ENCODE measurements at places on chromosomes 13 and 19.

DNA sequence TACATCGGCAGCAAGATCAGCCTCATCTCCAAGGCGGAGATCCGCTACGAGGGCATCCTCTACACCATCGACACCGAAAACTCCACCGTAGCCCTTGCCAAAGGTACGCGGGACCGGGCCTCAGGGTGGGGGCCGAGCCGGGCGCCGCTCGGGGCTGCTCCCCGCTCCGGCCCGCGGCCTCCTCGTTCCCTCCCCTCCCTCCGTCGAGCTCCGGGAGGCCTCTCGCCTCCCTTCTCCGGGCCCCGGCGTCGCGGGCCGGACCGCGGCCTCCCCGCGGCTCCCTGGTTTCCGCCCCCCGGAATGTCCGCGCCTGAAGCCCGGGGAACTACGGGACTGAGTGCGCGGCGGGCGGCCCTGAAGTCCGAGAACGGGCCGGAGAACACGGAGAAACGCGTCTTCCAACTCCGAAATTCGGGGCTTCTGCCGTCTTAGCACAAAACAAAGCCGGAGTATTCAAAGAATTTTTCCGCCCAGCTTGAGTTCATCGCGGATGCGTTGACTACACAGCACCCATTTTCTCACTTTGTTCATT, 423 bp downstream of the LSM14A start:
- no peak for DNase-seq

- no peak for DNase-seq
Observed at GRCh38 chr19:2171349-2172145, 7.8 kb downstream of the DOT1L start.

- no peak for DNase-seq
Observed at GRCh38 chr13:80055847-80056246, 285.1 kb downstream of the SPRY2 start.

DNA sequence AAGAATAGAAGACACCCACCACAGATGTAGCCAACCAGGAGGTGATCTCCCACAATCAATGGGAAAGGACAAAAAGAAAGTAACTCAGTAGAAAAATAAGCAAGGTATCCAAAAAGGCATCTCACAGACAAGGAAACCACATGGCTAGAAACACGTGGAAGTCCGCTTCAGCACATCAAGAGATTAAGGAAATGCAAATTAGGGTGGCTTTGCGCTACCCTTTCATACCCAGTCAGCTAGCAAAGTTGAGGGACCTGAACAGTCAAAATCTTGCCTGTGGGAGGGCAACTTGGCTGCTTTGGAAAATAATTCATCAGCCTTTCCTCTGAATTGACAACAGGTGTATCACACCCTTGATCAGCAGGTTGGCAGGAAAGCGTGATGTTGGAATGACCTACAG, 11.6 kb upstream of the UQCR11 start:
- DNase-seq: no peak

GRCh38 chr13:80547885-80548825, 207.2 kb upstream of the SPRY2 start:
- no peak for DNase-seq

GRCh38 chr19:37346091-37346490, 24.8 kb upstream of the ZNF527 start:
- no peak for DNase-seq

DNA sequence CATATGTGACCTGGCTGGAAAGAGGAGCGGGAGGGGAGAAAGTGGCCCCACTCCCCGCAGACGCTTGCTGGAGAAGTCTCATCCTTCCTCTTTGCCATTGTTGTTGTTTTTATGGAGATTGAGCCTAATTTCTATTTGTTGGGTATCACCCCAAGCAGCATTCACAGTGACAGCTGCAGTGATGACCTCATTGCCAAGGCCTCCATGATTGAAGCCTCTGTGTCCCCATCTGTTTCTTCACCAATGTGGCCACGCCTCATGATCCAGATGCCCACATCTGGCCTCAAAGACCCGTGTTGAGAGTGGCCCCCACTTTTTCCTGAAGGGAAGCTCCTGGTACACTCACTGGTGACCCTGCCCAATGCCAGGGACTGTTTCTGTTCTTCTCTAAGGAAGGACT, 154.2 kb downstream of the SLC7A1 start:
- DNase-seq: no peak

DNA sequence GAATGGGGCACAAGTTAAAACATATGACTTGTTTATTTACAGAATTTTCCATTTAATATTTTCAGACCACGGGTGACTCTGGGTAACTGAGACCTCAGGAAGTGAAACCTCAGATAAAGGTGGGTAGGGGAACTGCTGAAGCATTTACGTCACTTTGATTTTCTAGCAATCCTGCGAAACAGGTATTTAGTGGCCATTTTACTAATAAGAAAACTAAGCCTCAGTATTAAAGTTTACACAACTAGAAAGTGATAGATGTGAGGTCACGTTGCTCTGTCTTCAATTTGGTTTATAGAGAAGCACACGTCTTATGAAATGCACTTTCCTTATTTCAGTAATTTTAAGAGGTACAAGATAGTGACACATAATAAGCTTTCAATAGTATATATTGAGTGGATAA, 402.8 kb downstream of the FGF9 start:
- no peak for DNase-seq

DNA sequence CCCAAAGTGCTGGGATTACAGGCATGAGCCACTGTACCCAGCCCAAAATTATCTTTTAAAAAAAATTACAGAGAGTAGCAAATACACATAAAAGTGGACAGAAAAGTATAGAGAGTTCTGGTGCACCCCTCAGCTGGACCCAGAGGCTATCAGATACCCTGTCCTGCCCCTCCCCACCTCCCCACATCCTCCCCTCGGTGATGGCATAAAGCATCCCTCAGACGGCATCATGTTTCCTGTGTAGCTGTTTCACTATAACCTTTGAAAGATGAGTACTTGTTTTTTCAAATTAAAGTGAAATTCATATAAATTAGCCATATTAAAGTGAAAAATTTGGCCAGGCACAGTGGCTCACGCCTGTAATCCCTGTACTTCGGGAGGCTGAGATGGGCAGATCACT, 20.1 kb downstream of the SLC27A1 start:
- DNase-seq: no peak

DNA sequence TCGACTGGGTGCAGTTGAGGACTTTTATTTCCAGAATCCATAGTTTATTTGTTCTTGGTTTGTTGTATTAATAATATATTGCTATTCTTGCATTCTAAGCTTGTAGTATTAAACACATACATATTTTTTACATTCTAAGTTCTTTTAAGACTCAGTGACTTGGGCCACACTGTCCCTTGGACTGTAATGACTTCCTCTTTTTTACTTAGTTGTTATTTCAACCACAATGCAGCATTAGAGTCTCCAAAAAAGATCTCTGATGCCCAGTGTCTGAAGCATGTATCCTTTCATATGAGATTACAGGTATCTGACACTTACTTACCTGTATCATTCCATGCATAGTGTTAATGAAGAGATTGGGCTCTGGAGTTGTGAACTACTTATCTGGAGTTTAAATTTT, 864.9 kb upstream of the PCDH20 start:
- no peak for DNase-seq

DNA sequence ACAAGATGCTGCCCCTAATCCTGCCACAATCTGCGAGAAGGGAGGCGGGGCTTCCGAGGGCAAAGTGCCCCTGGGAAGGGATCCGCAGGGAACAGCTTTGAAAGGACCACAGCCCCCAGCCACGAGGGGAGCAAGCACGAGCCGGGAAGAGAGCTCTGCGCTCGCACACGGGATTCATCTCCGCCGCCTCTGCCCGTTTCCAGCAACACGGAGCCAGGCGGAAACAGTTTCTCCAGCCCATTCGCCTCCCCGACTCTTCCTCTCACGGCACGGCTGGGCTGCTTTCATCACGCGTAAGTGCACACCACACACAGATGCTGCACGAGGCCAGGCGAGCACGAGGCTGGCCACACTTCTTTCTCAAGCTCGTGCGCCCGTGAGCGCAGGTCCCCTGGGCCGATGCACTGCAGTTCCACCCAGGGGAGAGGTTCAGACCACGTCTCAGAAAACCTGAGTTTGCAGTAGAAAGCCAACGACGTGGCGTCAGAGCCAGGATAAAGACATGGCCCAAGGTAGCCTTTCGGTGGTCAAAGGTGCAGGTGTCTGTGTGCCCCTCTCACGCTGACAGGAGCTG, 33.6 kb downstream of the NAXD start:
- DNase-seq: no peak

DNA sequence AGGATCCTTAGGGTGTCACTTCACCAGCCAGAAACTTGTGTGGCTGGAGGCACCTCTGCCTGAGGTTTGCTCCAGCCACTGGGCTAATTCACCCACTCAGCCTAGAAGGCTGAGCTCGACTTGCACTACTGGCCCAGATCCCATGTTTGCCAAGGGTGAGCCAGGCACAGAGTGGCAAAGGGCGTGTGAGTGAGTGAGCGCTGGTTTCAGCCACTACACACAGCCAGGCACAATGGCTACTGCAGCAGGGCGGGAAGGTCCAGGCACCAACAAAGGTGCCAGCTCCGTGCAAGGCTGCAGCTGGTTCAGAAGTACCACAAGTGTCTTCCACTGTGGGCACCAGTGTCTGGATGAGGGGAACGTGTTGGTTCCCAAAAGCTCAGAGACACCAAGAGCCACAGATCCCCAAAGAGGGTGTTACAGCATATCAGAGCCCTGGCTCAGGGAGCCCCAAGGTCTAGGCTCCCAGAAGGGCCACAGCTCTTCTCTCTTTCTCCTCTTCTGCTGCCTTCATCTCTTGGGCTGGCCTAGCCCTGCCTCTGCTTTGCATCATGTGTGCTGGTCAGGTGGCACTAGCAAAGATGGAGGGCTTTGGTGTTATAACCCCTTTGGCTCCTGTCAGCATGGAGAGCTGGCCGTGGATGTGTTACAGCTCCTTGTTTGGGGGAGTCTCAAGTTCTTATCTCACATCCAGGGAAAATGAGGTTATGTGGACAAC, 736.3 kb upstream of the KLHL1 start:
- no peak for DNase-seq

DNA sequence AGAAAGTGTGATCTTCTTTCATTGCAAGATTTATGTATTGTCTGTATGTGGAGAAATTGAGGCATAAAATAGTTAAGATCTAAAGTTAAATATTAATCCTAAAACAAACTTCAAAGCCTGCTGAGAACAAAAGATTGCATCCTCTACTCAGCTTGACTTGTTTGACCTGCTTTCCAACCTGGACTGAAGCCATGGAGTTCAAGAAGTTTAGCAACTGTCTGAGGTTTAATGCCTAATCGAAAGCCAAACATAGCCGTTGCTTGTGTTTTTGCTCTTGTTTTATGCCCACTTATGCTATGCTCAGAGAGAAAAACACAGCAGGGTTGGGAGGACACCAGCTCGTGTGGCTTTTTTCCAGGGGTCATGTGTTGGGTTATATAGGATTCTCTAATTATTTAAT, 135.6 kb downstream of the NUFIP1 start:
- DNase-seq: peak; percentile 16

- DNase-seq: no peak
Observed at GRCh38 chr13:50426927-50427326, 411.7 kb downstream of the KCNRG start.

GRCh38 chr13:101231751-101232428, 184.4 kb downstream of the NALCN start:
- DNase-seq: no peak

- no peak for DNase-seq
Observed at GRCh38 chr13:74015137-74015536, 119.1 kb downstream of the KLF12 start.

Measured in NCI-H1092 (cell line).